Dermis blood vessel endothelial cell (primary cell): ENCODE measurements at places on chromosomes 5 and 9.

- DNase-seq, result no peak
Observed at GRCh38 chr9:131473198-131473885, 29.4 kb upstream of the POMT1 start.

DNA sequence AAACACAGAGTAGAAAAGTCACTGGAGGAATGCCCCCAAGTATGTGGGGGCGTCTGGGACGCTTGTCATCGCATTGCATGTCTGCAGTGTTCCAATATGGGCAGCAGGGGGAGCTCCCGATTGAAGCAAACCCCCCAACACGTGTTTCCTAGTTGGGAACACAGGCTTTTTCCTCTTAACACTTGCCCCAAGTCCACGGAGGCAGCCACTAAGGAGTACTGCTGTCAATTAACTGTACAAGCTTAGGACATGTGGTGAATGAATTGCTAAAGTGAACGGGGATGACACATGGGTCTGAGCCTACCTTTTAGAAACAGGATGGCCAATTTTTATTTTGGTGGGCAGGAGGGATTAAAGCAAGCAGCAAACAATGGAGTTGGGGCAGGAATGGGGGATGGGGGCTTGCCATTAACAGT is 2.2 kb downstream of the GABRB2 start:
- DNase-seq, result peak; percentile 68

GRCh38 chr9:33143241-33143661 is 23.9 kb downstream of the B4GALT1 start:
- DNase-seq, result no peak

GRCh38 chr5:123344816-123345426 is 78.3 kb downstream of the CEP120 start:
- DNase-seq, result peak; percentile 60
